ENCODE measurements at places on chromosomes 4 and X.

- no peak for DNase-seq
Observed at GRCh38 chrX:102338162-102338561, 91.2 kb downstream of the NXF2 start.

DNA sequence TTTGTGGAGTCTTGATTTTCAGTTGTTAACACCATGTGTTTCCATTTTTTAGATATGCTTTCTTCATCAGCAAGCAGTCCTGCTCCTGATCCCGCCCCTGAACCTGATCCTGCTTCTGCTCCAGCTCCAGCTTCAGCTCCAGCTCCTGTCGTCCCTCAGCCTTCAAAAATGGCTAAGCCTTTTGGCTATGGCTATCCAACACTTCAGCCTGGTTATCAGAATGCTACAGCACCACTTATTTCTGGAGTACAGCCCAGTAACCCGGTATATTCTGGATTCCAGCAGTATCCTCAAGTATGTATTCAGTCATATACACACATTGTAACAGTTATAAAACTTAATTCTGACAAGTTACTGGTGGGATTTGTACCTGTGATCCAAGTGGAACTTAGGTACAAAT is 60.9 kb downstream of the SEC24B start:
- DNase-seq, result no peak

DNA sequence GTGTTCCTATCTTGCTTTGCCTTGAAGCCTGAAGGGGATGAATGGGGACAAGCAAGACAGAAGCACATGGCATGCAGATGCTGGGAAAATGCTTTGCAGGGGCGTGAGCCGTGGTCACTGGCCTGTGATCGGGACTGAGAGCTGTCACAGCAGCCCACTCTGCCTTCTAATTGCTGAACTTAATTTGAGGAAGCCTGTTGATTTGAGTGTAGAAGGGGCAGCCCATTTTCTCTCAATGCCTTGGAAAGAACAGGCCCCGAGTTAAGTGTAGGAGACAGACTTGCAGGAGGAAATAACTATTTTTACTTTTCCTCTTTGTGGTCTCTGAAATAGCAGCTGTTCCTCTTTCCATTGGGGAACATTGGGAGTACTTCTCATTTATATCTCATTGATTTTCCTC is 26.1 kb upstream of the TBC1D1 start:
- DNase-seq, result no peak

DNA sequence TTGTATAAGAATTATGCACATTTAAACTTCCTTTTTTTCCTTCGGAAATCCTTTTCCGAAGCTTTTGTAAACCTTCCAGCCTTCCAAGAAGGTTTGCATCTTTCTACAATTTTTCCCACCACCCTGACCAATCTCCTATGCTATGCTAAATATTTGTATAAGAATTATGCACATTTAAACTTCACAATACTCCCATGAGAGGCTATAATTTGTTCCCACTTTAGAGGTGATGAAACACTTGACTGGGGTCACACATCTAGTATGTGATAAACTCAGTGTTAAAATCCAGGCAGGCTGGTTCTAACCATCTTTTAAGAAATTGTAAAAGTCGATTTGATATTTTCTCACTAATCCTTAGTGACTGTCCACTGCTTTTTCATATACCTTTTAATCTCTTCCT is 22.1 kb downstream of the NUDT6 start:
- no peak for DNase-seq

GRCh38 chrX:13029887-13030771 is 14.3 kb downstream of the FAM9C start:
- DNase-seq, result no peak

Measured in COLO829 (cell line).